ENCODE measurements at places on chromosomes 6 and 20.

- no peak for DNase-seq
Measured at GRCh38 chr20:44496976-44497375, 21.3 kb downstream of the TTPAL start.

- DNase-seq, result no peak
Measured at GRCh38 chr20:13449868-13450434, 188.8 kb downstream of the TASP1 start.

DNA sequence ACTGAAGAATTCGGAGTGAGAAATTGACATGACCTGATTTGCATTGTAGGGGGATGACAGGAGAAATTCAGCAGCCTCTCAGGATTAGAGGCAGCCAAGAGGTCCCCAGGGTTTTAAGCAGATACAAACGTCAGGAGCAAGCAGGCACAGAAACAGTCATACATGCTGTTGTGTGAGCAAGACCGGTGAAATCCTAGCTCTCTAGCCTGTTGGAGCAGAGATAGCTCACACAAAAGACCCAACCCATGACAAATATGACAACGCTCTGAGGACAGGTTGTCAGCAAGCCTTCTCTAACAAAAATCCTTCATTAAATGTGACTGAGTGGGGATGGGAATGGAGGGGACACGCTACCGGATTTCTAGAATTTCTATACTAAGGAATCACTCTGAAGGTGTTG, 23.0 kb upstream of the AKAP12 start:
- no peak for DNase-seq

DNA sequence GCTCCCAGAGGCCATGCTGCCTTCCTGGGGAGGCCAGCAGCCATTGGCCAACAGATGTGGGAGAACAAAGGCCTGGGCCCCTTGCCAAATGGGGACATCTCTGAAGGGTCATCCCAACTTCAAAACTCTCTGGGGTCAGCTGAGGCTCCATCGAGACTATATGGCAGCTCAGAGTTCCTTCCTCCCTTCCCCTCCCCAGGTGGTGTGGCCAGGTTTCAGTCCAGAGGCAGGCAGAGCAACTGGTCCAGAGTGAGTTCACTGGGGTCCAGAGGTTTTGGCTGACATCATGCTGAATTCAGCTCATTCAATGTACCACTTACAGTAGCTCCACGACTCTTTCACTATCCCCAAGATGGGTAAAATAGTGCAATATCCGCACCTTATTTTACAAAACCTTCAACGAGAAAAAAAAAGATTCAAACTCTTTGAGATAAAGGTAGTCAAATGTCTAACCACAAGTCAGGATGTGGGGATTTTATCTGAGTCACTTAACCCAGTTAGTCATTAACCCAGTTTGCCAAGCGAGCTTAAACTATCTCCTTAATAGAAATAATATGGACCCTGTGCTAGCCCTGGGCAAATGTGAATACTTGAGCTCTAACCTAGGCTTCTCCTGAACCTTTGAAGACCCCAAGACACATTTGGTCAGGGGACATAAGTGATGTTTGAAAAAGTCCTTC, 108.4 kb upstream of the PLEKHG1 start:
- no peak for DNase-seq
